ENCODE measurements at places on chromosomes 16 and 17.

GRCh38 chr16:15513156-15513555, 78.8 kb downstream of the BMERB1 start:
- no peak for DNase-seq

GRCh38 chr17:57810721-57811637, 38.9 kb downstream of the MRPS23 start:
- DNase-seq = peak; percentile 48

- no peak for DNase-seq
These were observed 6.4 kb downstream of the ATP1B2 start for GRCh38 chr17:7656958-7657609.

DNA sequence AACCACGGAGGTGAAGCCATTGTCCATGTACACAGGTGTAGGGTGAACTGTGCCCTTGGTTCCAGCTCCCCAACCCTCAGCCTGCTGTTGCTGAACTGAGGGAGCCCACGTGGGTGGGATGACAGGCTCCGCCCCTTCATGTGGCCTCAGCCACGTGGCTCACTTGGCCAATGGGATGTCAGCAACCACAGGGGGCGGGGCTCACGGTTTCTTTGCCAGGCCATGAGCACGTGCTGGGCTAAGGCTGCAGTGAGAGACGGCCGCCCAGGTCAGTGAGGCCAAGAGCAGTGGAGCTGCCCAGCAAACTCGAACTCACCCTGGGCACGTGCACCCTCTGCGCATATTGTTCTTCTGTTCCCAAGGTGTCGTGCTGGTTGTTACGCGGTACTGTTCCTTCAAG, 282.6 kb downstream of the IRF8 start:
- no peak for DNase-seq

DNA sequence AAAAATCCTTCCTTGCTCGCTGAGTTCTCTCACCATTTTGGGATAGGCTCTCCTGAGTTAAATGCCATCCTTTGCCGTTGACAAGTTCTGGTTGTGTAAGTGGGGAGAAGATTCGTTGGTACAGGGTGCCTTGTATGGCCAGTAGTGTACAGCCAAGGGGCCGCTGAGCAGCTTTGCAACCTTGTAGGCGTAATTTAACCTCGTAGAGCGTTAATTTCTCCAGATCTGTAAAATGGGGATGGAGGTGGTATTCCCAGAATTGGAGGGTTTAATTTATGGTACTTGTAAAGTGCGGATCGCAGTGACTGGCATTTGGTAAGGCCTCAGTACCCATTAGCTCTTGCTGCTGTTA, 1.4 kb downstream of the ARSG start:
- no peak for DNase-seq

DNA sequence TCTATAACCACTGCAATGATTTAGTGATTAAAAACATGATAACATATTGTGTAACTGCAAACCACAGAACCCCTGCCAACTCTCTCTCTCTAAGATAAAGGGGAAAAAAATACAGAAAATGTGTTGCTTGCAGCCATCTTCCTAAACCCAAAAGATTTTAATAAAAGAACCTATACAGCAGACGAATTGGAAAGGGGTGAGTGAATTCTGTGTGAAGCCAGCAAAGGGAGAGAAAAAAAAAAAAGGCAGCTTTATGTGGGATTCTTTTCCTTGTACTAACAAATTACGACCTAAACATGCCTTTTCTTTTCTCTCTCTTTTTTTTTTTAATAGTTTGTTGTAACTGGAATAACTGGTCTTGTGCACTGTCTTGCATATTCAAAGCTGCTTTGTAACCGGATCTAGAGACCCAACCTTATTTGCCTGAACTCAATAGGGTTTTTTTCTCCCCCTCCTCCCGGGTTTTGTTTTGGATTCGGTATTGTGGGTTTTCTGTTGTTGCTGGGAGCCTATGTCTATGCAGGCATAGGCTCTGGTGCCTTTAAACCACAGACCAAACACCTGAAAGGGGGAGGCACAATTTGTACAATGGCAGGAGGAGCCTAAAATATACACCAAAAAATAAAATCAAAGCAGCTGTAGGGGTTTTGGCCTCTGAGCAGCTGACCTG, 7.0 kb upstream of the ZFHX3 start:
- DNase-seq = no peak

DNA sequence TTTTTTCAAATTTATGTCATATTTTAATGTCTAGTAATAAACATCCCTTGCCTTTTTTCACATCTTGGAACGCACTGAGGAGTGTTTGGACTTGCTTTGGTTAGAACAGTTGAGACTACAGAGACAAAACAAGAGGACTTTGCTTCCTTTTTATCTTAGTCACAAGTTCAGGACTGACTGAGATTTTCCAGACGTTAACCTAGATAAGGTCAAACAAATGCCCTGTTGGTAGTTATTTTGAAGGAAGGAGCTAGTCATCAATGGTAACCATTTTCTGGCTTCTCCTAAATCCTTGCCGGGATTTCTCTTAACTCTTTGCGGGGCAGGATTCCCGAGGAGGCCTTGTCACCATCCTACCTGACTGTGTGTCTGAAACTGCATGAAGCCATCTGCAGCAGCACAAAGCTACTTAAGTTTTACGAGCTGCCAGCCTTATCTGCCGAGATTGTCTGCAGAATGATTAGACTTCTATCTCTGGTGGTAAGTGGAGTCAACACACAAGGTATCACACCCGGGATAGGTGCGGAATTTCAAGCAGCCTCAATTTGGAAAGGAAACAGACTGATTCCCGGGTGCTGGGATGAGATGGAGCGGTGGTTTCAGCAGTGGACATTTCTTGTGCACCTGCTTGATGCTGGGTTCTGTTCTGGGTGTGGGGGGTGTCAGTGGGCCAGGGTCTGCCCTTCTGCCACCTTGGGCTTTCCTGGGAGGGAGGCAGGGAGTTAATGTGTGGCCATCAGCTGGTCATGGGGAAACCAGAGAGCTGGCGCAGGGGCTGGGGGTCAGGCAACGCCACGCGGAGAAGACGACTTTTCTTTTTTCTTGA, 48.3 kb downstream of the RNF213 start:
- DNase-seq = no peak

- DNase-seq = no peak
These were observed 31.8 kb downstream of the HASPIN start for GRCh38 chr17:3755335-3756030.

GRCh38 chr16:74817851-74818250, 43.2 kb upstream of the FA2H start:
- DNase-seq = no peak

GRCh38 chr16:26668026-26668425, 398.7 kb upstream of the C16orf82 start:
- no peak for DNase-seq

DNA sequence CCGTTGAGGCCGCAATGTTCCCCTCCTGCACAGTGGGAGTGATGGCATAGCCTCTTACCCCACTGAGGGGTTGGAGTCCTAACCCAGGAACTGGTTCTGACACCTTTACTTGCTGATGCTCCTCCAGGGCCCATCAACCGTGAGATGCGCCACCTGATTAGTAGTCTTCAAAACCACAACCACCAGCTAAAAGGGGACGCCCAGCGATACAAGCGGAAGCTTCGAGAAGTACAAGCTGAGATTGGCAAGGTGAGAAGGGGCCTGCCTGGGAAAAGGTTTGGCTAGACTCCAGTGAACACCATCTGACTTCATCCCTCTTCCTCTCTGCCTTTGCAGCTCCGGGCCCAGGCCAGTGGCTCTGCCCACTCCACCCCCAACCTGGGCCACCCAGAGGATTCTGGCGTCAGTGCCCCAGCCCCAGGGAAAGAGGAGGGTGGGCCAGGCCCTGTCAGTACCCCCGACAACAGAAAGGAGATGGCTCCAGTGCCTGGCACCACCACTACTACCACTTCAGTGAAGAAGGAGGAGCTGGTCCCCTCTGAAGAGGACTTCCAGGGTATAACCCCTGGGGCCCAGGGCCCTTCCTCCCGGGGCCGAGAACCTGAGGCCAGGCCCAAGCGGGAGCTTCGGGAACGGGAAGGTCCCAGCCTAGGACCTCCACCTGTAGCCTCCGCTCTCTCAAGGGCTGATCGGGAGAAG, 5.8 kb downstream of the RNF40 start:
- no peak for DNase-seq

GRCh38 chr16:14186007-14186794, 115.1 kb downstream of the MRTFB start:
- DNase-seq = no peak

DNA sequence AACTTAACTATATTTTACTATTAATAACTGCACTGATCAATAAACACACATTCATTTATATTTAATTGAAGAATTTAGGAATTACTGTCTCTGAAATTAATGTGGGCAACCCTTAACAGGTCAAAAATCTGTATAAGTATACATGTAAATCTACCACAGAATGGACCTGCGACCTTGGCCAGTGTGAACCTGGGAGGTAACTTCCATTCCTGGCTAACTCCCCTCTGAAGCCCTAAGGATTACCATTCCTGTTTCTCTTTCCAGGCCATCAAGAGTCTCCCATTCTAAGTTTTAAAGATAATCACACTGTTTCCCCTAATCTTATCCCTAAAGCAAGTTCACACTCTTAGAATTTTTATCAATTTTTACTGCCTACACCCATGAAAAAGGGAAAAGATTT, 58.1 kb downstream of the SMURF2 start:
- DNase-seq = no peak

DNA sequence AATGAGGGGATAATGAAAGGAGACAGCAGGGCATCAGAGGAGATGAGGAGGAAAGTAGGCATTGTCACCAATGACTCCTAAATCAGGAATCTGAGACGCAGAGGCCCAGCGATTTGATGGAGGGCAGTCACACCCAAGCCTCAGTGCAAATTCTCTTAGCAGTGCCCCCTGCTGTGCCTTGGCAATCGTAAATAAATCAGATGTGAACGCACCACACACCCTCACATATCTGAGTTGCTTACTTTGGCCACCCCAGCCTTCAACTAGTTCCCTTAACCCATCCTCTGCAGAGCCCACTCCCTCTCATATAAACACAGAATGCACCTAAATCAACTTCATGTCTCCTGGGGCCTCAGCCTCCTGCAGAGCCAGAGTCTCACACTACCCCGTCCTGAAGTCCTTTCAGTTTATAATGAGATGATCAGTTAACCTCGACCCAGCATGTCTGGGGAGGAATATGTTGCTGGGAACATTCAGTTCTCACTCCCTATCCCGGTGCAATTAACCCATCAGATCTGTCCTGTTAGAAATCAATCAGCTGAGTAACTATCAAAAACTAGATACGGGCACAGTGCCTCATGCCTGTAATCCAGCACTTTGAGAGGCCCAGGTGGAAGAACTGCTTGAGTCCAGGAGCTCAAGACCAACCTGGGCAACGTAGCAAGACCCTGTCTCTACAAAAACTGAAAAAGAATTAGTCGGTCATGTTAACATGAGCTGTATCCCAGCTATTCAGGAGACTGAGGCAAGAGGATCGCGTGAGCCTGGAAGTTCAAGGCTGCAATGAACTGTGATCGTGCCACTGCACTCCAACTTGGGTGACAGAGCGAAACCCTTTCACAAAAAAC, 78.4 kb downstream of the SLC39A11 start:
- DNase-seq = no peak

GRCh38 chr17:4375039-4375748, 8.7 kb upstream of the UBE2G1 start:
- DNase-seq = peak; percentile 86

GRCh38 chr17:19664136-19664820, 15.7 kb downstream of the ALDH3A2 start:
- no peak for DNase-seq

GRCh38 chr17:50035421-50035879, 20.5 kb upstream of the ITGA3 start:
- peak; percentile 60 for DNase-seq
